ENCODE measurements at places on chromosomes 5 and 9.

DNA sequence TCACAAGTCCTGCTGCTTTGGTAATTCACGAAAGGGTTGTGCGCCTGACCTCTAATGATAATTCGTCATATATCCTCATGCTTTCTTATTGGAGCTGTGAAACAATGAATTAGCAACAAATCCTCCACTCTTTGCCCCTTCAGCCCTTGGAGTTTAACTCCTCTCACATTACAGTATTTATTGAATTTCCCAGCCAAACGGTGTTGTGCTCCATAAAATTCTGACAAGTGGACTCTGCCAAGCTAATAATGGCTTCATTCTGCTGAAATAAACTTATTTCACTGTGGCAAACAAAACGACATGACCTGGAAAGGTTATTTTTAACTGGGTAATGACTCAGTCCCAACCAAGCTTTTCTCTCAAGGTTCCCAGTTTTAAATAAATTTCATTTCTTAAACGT lies 984.4 kb upstream of the DMAC1 start:
- no peak for DNase-seq

- DNase-seq = no peak
Observed at GRCh38 chr5:113153512-113154097, 177.0 kb downstream of the DCP2 start.

DNA sequence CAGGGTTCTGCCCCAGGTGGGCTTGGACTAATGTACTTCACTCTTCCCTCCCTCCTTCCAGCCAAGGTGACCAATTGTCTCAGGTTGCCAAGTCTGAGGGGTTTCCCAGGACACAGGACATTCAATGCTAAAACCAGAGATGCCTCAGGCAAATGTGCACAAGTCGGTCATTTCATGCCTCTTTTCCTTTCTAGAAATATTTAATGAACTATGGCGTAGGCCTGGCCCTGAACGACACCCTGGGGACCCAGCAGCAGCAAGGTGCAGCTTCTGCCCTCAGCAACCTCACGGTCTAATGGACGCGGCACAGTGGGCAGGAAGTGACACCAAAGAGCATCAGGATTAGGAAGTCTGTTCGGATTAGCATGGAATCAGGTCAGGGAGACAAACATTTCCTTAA lies 148.1 kb downstream of the MTX3 start:
- no peak for DNase-seq

- DNase-seq = no peak
Observed at GRCh38 chr9:74859786-74860185, 27.9 kb downstream of the TRPM6 start.

- DNase-seq = no peak
Observed at GRCh38 chr5:55868846-55869245, 17.7 kb downstream of the IL31RA start.

DNA sequence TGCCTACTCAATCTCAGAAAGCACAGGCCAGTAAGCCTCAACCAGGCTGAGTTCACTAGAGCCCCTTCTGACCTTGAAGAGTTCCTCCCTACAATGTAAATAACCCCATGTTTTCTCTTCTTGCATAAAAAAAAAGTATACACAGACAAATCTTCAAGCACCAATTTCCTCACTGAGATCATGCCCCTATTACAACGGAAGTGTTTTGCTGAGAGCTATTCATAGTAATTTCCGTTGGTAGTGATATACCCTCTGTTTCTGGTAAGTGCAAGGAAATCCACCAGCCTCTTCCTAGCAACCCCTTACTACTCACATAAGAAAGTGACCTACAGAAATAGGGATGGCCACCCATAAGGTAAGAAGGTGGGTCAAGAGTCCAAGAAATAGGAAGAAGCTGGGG lies 76.4 kb upstream of the TARS1 start:
- DNase-seq = no peak

DNA sequence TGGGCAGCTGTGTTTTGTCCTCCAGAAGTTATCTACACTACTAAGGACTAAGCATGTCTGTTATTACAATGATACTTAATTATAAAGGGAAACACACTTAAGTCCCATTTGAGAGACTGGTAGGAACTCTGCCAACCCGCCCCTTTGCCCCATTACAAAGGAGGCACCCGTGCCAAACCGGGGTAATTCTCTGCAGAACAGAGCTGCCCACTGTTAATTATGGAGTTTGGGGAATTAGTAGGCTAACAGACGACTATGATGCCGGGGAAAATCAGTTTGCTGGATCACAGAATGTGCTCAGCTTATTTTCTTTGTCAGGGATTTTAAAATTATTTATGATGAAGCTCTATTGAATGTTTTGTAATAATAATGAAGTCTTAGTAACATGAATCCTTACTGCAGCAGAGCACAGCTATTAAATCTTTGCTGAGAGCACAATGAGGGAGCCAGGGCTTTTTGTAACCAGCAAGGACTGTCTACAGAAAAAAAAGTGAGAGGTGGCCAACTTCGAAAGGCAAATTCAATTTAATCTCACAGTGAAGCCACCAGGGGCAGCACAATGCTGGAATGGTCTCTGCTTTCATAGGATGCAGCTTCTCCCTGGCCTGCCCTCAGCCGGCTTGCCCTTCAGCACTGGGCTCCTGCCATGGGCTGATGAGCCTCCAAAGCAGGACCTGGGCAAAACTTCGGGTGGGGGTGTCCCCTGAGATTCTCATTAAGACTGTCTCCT lies 134.5 kb downstream of the GNAQ start:
- DNase-seq = no peak

DNA sequence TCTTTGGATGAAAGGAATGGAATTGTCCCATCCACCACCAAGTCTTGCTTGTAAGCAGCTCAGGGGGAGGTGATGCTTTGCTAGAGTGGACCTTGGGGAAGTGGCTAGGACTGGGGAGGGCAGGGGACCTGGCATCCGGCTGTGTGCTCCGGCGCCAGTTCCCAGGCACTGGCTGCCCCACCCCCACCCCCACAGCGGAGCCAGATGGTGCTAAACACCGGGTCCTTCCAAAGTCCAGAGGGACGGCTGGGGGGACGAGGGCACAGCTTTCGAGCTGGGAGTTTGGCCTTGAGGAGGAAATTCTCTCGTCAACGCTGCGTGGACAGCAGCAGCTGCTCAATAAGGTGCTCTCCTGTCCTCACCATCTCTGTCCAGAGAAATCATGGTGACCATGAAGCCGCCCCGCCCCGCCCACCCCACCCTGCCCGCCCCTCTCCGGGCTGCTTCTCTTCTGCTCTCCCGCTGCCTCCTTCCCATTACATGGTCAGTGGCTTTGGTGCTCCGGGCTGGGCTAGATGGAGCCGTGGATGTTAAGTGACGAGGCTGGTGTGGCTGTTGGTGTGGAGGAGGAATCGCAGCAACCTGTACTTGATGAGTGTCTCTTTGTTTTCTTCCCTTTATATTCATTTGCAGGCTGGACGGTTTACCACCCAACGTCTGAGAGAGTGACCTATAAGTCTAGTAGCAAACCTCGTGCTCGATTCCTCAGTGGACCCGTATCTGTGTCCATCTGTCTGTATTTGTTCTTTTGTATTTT lies 115.7 kb downstream of the WNK2 start:
- no peak for DNase-seq

DNA sequence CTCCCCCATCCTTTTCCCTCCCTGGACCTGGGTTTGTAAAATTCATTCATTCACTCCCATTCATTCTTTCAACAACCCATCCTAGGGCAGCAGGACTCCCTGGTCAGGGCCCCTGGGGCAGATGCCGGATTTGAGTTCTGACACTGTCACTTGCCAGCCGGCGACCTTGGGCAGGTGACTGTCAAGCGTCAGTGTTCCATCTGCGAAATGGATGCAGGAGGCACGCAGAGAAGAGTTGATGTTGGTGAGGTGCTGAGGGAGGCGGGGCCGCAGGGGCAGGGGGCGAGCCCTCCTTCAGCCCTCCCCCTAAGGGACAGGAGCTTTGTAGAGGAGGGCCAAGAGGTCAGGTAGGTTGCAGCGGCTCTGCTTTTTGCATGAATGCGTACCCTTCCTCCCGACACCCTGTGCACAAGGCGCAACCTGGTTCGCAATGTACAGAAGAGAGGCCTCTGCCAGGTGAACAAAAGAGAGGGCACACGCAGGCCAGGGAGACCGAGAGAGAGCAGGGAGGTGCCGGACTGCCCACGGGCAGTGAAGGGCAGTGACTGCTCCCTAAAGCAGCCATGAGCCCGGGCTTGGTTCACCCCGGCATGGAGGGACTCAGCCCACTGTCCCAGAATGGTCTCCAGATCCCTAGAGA lies 128.1 kb downstream of the BARX1 start:
- DNase-seq = no peak

- DNase-seq = no peak
Observed at GRCh38 chr5:58281189-58281588, 178.7 kb downstream of the PLK2 start.

GRCh38 chr9:134066526-134066912 lies 1.3 kb downstream of the BRD3 start:
- no peak for DNase-seq

All from CD4-positive, CD25-positive, alpha-beta regulatory T cell (primary cell).